ENCODE measurements at places on chromosomes 13 and 19.

GRCh38 chr13:52797176-52797575, 51.3 kb downstream of the PCDH8 start:
- DNase-seq: no peak

- DNase-seq: no peak
These were observed 4.2 kb downstream of the CHAF1A start for GRCh38 chr19:4406626-4407025.

DNA sequence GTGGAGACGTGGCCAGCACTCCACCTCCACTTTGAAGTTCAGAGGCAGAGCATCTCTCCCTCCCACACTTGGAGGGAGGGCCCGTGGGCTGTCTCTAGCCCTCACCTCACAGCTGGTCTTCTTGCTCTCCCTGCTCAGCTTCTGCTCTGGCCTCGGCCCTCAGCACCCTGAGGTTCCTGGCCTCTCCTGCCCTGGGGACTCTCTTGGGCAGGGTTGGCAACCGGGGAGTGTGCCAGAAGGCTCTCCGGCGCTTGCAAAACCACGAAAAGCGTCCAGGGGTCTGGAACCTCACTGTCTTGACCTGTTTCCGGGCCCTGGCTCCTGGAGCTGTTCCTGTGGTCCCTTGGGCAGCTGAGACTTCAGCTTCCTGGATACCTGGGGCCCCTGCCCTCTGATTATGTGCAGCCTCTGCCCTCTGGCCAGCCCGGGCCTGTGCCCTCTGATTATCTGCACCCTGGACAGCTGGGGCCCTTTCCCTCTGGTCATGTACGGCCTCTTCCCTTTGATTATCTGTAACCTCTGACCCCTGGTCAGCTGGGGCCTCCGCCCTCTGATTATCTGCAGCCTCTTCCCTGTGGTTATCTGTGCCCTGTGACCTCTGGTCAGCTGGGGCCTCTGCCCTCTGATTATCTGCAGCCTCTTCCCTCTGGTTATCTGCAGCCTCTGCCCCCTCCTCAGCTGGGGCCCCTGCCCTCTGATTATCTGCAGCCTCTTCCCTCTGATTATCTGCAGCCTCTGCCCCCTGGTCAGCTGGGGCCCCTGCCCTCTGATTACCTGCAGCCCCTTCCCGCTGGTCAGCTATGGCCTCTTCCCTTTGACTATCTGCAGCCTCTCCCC, 2.1 kb downstream of the CCDC8 start:
- DNase-seq: no peak

DNA sequence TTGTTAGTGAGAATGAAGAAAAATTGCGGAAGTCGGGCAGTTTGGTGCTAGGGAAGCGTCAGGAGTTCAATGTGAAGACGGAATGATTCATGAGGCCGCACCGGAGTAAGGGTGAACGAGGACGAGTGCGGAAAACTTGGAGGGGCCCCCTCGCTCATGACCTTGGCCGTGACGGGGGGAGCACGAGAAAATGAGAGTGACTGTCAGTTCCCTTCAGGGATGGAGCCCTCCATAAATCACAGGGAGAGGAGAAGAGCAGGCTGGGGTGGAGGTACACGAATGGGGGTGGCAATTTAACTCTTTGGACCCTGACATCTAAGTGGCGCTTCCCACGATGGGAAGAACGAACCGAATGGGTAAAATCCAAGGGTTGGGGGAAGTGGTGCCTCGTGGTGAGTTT, 486.4 kb downstream of the TSHZ3 start:
- no peak for DNase-seq

DNA sequence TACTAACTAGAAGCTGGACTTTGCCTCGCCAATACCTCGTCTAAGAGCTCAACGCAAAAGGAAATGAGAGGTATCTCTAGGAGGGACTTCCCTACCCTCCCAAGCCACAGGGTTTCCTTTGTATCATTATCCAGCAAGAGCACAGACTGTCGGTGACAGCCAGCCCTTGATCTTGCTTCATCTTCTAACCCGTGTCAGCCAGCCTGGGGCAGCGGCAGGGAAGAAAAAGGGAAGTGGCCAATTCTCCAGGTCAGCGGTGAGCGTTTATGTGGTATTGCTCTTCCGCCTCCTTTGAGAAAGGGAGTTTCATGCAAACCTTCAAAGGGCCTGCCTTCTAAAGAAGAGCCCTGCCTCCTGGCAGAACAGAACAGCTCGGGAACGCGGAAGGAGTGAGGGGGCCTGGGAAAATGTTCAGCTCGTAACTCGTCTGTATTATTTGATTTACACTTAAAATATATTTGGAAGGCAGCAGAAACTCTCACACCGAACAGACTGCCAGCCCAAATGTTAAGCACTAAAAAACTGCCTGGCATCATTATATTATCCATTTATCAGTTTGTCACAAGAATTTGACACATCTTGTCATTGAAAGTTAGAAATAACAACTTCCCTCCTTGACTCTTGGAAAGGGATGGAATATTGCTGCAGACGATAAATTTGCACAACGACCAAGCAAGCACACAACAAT, 41.8 kb downstream of the EFNB2 start:
- DNase-seq: peak; percentile 47

GRCh38 chr13:42653679-42654078, 79.7 kb downstream of the TNFSF11 start:
- no peak for DNase-seq

DNA sequence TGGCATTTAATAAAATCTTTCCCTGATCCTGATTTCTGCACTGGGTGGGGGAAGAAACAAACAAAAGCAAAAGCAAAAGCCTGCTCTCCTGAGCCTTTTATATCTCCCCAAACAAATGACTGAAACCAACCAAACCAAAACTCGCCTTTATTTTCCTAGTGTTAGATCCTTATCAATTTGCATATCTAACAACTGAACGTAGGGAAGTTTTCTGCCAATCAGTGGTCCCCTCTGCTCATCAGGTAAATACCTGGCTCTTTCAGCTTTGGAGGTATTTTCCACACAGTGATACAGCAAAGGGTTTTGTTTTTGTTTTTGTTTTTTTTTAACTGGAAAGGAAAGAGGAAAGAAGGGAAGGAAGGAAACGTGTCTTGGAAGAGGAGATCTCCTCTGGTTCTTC, 3.3 kb downstream of the AMER2 start:
- no peak for DNase-seq

DNA sequence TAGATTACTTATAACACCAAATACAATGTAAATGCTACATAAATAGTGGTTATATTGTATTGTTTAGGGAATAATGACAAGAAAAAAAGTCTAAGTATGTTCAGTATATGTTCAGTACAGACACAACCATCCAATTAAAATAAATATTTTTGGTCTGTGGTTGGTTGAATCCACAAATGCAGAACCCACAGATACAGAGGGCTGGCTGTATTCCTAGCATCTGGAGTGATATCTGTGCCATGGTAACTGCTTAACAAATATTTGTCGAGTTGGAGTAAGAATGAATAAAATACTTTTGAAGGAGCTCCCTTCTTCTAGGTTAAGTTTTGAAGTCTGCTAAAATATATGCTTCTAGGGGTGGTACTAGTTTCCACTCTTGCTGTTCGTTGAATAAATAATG, 241.0 kb downstream of the KLF5 start:
- no peak for DNase-seq

GRCh38 chr13:30204564-30204963, 102.8 kb downstream of the KATNAL1 start:
- DNase-seq: no peak

- DNase-seq: no peak
These were observed 648.8 kb upstream of the SPRY2 start for GRCh38 chr13:80989747-80990146.

Data from bone marrow (tissue), 2 donors.